Erythroblast (primary cell): ENCODE measurements at places on chromosomes 6 and 20.

DNA sequence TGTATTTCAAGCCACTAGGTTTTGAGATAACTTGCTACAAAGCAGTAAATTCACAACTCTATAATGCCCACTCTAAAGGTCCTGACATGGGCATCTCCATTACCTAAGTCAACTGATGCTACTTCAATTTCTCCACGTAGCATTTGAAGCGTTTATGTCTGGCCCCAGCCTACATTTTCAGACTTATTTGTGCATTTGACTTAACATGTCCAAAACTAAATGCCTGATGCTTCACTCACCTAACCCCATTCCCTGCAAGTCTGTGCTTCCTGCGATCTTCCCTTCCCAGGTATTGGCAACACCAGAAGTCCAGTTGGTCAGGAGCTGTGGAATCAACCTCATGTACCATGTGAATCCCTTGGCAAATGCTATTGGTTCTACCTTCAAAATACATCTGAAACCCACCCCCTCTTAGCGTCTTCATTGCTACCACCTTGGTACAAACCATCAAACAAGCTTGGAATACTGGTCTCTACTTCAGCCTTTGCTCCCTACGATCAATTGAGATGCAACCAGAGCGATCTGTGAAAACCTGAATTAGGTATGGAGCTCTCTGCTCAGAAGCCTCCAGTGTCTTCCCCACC is 12.8 kb upstream of the ZNFX1 start:
- DNase-seq, result no peak

DNA sequence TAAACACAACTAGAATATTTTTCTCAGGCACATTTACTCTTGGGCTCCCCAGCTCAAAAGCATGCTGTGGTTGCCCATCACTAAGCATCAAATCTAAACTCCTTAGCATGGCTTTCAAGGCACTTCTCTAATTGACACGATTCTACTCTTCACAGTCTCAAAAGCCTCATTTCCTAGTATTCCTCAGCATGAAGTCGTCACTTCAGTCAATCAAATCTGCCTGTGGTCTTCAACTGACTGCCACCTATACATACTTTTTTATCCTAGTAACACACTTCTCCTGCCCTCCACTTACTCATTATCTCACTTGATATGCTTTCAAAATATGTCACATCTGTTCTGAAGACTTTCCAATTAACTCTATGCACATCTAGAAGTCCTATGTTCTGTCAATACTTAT is 110.3 kb downstream of the TBC1D32 start:
- DNase-seq, result no peak

GRCh38 chr6:47634210-47635047 is 64.0 kb upstream of the ADGRF4 start:
- DNase-seq, result no peak

DNA sequence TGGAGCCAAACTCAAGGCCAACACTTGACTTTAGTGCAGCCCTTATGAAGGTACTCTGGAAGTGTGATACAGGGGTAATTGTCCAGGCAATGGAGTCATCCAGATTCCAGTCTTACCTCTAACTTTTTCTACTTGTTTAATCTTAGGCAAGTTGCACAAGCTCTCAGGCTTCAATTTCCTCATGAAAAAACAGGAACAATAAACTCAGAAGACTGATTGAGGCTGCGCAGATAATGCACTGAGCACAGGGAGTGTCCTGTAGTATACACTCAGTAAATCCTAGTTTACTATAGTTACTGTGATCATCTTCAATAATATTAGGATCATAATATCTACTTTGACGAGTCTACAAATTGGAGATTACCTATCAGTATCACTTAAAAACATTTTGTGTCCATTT is 127.5 kb upstream of the SMLR1 start:
- no peak for DNase-seq

- DNase-seq, result no peak
Measured at GRCh38 chr20:36441416-36441815, 99.9 kb upstream of the MYL9 start.

DNA sequence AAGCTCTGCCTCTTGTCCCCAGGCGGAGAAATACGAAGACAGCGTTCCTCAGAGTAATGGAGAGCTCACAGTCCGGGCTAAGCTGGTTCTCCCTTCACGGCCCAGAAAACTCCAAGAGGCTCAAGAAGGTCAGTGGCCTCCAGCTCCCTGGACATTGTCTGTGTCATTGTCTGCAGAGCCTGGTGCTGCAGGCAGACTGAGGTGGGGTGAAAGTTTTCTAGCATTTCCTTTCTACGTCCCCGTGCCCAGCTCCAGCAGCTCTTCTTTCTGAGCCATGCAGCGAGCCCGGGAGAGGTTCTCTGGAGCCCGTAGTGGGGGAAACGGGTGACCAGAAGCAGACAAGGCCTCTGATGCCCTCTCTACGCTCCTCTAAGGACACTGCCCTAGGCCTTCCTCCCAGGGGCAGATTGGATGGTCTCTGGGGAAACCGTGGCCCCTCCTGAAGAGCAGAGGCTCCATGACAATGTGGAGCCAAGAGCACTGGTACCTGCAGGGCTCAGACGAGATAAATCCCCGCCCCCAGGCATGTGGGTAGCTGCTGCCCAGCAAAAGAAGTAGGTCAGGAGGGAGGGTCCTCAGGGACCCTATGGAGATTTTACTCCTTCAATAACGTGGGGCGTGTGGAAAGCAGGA is 58.4 kb downstream of the EZR start:
- no peak for DNase-seq

DNA sequence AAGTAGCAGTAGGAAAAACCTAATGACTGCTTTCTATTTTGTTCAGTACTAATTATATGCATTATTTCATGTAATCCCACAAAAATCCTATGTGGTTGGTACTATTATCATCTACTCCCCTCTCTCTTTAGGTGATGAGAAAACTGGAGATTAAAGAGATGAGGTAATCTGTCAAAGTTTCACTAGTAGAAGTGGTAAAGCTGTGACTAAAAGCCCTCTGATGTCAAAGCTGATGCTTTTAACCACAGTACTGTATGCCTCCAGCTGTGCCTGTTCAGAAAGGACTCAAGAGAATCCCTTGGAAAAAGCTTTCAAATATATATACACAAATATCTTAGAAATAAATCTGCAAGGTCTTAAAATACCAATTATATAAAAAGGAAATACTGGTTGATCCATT is 38.0 kb downstream of the PHIP start:
- DNase-seq, result no peak

- DNase-seq, result peak; percentile 65
Measured at GRCh38 chr6:127420556-127420955, 38.6 kb downstream of the KIAA0408 start.

GRCh38 chr6:99432877-99433276 is 7.8 kb upstream of the PNISR start:
- DNase-seq, result no peak

DNA sequence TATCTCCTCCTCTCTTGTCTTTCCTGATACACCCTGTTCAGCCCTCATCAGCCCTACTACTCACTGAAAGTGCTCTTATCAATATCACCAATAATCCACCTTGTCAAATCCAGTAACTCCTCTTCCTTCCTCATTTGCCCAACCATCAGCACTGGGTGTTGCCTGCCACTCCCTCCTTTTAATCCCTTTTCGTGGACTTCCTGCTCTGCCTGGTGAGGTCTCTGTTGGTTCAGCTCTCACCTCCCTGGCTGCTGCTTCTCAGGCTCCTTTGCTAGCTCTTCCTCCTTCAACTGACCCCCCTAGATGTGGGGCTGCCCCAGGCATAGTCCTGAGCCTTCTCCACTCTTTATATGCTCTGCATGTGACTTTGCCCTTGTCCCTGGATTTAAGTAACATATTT is 92.5 kb downstream of the PREP start:
- DNase-seq, result no peak

GRCh38 chr6:18551228-18551627 is 164.1 kb downstream of the RNF144B start:
- DNase-seq, result no peak

GRCh38 chr6:48613231-48613949 is 502.4 kb upstream of the PTCHD4 start:
- no peak for DNase-seq

GRCh38 chr6:28771401-28772267 is 152.2 kb downstream of the TRIM27 start:
- peak; percentile 47 for DNase-seq

DNA sequence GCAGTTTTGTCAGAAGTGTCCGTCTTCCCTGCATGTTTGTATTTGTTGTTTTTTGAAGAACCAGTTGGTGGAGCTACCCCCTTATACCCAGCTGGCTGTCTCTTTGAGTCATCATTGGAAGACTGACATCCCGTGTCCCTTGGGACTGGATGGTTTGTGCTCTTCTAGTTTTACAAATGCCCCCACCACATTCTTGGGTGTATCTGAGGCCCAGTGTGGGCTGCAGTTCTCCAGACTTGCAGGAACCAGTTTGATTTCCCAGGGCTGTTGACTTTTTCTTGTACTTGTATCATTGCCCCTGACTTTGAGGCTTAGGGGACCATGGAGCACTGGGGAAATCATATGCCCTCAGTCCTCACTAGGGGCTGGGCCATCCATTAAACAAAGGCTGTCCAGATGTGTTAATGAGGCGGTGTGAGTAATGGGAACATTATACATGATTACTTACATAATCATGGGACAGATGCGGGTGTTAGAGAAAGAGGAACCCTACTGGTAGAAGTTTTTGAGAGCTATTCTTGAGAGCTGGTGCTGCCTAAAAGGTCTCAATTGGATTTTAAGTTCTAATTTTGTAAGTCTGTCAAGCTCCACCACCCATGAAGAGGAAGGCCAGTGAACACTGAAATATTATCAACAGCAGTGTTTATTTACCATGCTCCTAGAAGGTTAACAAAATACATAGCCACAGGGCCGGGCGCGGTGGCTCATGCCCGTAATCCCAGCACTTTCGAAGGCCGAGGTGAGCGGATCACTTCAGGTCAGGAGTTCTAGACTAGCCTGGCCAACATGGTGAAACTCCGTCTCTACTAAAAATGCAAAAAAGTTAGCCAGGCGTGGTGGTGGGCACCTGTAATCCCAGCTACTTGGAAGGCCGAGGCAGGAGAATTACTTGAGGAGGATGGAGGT is 8.5 kb downstream of the JARID2 start:
- DNase-seq, result peak; percentile 49

DNA sequence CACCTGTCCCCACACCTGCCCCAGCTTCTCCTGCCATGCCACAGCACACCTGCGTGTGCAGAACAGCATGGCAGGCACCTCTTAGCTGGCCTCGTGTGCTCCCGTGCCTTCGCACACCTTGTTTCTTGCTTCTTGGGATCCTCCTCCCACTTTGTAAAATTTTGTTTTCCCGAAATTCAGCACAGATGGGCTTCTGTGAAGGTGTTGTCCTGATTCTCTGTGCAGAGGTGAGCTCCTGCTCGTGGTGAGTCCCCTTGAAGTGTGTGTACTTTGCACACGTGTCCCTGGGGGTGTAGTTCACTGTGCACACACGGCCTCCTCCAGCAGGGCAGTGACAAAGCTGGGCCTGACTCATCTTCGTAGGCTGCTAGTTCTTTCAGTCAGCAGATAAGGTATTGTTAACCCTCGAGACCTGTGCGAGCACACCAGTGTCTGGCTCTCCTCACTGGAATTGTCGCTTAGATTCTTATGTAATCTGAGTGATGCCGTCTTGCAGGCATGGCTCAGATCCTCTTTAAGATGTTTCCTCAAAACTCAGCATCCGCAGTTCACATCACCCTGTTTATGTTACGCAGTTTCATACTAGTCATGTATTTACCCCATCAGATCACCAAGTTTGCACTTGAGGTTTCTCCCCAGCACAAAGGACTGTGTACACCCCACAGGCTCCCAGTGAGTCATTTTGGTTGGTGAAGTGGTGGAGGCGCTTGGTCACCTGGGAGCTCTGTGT is 77.7 kb downstream of the CDYL start:
- DNase-seq, result peak; percentile 44

GRCh38 chr20:63445075-63445734 is 27.2 kb downstream of the KCNQ2 start:
- DNase-seq, result no peak

DNA sequence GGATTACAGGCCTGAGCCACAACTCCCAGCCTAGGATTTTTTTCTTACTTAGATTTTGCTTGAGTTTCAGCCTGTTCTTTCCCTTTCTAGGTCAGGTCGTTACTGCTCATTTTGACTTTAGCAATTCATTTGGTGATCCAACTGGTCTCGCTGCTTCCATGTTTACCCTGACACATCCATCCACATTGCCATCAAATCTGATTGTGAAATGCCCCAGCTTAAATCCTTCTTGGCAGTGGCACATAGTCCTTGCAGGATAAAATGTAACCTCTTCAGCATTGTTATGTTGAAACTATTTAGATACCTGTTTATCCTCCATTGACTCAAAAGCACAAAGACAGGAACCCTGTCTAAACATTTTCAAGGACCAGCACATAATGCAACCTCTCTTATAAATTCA is 77.2 kb downstream of the DNAH8 start:
- no peak for DNase-seq

- no peak for DNase-seq
Measured at GRCh38 chr20:6698056-6698455, 69.4 kb upstream of the BMP2 start.

DNA sequence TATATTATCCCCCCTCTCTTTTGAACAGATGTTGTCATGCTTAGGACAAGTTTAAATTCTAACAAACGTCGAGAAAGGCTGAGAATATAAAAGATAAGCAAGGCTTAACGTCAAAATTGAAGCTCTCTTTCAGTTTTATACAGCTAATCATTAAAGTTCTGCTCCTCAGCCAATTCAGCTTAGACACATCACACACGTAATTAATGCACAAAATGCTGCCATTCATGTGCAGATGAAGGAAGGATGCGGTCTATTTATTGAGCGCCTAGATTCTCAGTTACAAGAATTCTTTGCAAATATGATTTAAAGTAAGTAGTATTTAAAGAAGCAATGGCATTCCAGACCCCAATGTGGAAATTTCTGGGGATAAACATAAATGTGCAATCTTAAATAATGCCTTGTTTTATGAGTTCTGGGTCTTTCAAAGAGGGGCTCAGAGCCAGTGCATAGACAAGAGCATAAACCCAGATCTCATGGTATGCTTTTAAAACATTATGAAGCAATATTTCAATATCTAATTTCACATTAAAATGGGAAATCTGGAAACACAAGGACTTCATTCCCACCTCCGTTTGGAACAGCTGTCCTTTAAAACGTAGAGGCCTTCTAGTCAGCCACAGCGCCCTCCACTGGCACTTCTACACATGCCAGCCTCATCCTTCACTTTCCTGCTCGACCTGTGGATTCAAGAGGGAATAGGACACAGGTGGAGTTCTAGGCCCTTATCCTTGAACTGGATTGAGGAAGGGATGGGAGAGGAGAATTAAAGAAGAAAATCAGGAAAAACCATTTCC is 85.8 kb downstream of the LYRM4 start:
- peak; percentile 21 for DNase-seq

DNA sequence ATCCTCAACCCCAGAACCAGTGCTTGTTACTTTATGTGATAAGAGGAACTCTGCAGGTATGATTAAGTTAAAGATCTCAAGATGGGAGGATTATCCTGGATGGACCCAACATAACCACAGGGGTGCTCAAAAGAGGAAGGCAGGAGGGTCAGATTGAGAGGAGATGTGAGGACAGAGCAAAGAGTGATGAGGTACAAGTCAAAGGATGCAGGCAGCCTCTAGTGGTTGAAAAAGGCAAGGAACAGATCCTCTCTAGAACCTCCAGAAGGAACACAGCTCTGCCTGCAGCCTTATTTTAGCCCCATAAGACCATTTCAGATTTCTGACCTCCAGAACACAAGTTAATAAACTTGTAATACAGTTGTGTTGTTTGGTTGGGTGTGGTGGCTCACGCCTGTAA is 41.2 kb downstream of the PDSS2 start:
- DNase-seq, result peak; percentile 22
